ENCODE measurements at places on chromosomes 5 and 9.

DNA sequence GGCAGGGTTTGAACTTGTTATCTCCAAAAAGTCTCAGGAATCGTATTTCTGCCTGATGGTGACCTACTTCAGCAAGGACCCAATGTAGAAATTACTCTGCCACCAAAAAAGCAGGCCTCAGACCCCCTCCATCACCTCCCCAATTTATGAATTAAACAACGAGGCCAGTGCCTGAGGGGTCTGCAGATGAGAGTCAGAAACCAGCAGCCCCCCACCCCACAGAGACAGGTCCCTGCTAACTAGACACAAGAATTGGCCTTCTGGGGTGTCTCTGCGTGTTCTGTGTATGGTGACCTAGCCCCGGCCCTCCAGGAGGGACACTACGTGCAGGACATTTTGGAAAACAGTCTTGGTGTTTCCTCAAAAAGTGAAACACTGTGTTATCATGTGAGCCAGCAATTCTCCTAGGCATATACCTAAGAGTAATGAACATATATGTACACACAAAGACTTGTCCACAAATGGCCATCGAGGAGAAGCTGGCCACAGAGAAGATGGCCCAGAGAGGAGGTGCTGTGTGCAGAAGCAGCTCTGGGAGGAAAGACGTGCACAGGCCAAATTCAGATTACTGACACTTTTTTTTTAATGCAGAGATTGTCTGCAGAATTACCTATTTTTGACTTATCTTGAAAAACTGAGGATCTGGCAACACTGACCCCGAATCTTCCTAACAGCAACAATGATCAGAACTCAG is 93.8 kb downstream of the ADAMTS2 start:
- no peak for DNase-seq

DNA sequence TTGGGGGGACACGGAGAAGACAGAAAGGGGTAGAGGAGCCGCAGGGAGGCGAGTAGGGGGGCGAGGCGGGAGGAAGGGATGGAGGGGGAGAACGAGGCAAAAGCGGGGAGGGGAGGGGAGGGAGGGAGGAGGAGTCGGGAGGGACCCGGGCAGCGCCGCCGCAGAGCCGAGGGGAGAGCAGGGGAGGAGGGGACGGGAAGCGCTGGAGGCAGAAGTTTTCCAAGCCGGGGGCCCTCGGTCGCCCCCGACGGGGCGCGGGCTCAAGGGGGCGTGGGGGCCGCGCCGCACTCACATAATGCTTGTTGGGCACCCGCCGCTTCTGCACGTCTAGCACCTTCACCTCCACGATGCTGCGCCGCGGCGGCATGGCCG is 353 bp downstream of the SH3PXD2B start:
- DNase-seq: peak; percentile 89

DNA sequence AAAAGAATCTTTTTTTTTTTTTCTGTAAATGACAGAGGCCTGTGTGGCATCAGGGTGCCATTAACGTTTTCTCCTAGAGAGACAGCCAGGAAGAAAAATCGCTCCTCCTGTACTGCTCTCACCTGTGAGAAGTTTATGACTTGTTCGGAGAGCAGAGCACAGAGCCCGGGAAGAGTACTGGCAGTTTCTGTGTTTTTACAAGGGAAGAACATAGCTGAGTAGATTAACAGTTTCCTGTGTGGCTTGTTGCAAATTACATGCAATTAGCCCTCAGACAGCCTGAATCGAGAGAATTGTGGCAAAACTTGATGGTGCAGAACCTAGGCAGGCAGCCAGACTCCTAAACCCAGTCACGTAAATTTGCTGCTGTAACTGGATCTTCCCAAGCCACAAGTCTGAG is 32.1 kb downstream of the PRKACG start:
- DNase-seq: no peak

DNA sequence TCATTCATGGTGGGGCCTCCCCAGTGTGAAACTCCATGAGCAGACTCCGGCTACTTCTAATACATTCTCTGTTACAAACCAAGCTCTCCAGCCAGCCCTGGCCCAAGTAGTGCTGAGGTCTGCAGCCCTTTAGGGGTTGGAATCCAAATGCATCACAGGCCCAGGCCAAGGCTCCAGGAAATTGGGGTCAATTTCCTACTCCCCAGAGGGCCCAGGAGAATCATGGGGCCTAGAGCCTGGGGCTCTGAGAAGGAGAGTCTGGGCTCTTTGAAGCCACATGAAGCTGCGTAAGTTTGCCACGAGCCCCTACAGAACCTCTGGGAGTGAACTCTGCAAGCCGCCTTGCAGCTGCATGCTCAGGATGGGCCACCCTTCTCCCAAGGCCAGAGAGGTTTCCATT is 206.4 kb downstream of the PAPPA start:
- DNase-seq: no peak

- DNase-seq: no peak
Measured at GRCh38 chr5:72860499-72860898, 44.0 kb downstream of the TNPO1 start.

DNA sequence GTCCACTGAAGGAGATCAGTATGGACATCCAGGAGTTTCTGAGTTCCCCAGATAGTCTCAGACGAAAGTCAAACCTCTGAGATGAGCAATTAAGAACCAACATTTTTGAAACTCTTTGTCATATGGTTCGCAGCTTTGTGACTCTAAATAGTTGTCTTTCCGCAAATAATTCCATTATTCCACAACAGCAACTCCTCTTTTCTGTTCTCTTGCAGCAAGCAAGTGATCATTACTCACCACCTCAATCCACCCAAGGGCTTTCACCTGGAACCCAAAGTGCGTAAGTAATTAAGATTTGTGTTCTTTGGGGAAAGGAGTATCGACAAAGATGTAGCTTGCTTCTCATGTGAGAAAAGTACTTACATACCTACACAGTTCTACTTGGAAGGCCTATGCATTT is 15.6 kb downstream of the MTX3 start:
- no peak for DNase-seq

DNA sequence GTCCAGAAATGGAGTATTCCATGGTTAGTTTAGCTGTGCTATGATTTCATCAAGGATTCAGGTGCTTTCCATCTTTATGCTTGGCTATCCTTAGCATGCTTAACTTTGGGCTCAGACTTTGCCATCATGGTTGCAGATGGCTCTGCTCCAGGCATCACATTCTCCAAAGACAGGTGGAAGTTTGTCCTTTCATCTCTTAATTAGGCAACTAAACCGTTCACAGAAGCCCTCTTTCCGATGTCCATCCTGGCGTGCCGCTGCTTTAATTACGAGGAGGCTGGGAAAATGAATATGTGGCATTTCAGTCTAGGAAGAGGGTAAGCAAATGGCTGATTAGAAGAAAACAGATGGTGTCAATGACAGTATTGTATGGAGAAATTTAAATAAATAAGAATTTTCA is 24.5 kb upstream of the APC start:
- no peak for DNase-seq

DNA sequence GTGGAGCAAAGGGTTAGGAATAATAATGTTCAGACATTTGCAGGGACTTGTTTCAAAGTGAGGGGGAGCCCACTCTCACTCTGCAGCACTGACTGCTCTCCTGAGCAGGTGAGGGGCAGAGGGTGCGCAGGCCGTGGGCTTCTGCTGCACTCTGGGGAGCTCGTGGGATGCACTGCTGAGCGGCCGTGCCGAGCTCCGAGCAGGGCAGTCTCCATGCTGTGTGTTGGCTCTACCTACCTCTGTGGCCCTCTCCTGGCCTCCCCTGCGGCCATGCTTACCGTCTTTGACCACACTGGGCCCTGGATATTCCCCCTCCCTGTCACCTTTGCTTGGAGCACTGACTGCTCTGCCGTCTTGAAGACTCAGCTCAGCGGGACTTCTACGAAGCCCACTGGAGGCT is 33.7 kb downstream of the CRB2 start:
- DNase-seq: peak; percentile 63

- DNase-seq: no peak
Measured at GRCh38 chr5:147466360-147466980, 43.4 kb downstream of the DPYSL3 start.

DNA sequence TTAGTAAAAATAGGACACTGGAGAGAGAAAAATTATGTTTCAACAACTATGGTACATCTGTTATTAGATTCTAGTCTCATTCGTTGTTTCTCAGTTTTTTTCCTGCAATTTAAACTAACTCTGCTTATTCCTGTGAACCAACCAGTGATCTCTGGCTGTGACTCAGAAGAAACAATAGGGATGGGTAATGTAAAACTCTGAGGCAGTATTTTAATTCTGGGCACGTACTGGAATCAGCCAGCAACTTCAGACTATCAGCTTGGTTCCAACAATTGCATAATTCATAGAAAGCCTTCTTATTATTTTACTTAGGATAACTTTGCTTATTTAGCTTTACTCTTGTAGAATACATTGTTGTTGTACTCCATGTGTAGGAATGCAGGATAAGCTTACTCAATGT is 28.8 kb downstream of the MLLT3 start:
- no peak for DNase-seq

DNA sequence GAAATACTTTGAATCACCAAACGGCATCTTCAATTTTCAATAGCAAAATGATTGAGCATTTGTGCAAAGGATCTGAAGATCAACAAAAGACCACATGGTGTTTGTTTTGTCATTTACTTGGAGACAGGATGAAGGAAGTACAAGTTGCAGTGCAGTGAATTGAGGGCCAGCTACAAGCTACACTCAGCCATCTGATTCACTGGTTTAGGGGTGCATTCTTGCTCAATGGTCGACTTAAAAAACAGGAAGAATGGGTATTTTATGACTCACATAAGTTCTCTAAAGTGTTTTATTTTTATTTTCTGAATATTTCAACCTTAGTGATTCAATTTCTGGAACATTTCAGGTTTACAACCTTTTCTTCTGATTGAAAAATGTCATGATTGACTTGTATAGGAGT is 412.1 kb upstream of the ADAMTSL1 start:
- no peak for DNase-seq

DNA sequence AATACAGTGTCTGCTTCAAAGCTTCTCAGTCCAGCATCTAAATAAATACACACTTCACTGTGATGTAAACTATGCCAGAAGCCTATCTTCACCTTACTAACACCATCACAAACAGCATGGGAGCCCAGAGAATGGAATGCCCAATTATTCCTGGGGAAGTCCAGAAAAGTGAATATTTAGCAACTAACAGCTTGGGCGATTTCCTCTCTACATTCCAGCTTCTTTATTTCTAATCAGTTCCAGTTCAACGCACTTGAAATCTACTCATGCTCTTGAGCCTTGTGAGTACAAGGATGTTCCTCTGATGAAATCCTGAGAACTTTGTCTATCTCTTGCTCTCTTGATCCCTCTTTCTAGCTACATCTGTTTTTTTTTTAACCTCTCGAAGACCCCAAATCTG is 100.4 kb upstream of the C9orf72 start:
- no peak for DNase-seq

GRCh38 chr5:5826911-5827310 is 404.4 kb downstream of the ICE1 start:
- DNase-seq: no peak

DNA sequence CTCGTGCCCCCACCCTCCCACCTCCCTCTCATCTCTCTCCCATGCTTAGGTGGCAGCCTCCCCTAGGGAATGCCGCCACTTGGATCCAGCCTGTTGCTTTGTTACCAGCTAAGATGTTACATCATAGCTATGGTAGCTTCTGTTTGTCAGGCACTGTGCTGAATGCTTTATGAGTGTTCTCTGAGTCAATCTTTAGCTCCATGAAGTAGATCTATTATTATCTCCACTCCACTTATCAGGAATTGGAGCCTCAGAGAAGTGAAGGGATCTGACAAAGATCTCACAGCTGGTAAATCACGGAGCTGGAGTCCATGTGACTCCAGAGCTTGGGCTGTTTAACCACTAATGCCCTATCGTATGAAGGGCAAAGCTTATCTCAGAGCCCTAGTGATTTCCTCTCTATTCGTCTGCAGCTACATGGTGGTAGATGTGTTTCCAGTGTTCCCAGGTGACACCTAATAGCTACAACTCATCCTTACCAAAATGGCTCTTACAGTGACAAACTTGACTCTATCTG is 54.1 kb downstream of the GARNL3 start:
- no peak for DNase-seq

GRCh38 chr9:108586471-108587139 is 269.2 kb downstream of the ACTL7B start:
- DNase-seq: no peak

- no peak for DNase-seq
Measured at GRCh38 chr9:2299156-2299842, 284.2 kb downstream of the SMARCA2 start.

DNA sequence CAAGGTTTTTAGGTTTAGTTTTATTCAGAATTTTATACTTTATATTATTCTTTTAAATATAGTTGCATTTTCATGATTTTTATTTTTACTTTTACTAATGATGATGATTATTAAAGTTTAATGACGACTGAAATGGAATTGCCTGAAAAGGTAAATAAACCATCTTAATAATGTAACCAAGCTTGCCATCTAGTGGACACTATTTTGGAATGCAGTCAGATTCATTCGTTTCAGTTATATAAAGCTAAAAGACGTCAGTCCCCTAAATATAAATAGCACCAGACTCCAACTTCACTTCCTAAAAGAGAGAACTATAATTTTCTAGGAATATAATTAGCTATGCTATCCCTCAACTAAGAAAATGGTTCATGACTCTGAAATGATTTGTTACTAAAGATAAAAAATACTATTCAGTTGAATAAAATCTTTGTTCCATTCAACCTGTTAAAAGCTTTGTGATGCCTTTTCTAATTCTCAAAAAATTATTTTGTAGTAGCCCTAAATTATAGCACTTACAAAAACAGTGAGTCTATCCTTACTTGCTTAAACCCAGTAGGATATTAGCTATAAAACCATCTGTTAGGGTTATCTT is 19.9 kb downstream of the ABITRAM start:
- DNase-seq: peak; percentile 22

DNA sequence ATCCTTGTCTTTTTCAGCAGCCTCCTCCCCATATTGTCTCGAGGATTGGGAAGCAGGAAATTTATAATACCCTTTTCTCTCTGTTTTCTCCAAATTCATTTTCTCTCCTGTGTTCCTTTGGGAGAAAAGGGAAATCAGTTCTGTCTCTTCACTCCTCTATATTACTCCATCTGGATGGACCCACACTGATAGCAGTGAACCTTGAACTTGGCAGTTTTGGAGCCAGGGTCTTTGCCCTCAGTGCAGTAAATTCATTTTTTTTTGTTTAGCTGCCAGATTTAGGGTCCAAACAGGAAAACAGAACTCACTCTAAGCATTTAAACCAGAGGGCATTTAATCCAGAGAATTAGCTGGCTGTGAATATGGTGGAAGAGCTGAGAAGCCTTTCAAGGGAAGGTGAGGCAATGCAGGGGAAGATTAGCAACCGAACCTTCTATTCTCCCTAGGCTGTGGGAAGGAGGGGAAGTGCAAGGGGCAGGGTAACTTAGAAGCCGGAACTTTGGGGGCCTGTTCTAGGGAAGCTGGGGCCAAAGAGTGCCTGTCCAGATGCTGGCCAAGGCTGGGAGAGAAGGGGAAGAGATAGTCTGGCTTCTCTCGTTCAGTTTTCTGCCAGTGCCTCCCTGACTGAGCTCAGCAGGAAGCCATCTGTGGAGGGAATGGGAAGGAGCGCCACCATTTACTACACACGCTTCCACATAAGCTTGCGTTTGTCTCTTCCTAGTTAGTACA is 16.3 kb upstream of the NPR2 start:
- DNase-seq: peak; percentile 59

DNA sequence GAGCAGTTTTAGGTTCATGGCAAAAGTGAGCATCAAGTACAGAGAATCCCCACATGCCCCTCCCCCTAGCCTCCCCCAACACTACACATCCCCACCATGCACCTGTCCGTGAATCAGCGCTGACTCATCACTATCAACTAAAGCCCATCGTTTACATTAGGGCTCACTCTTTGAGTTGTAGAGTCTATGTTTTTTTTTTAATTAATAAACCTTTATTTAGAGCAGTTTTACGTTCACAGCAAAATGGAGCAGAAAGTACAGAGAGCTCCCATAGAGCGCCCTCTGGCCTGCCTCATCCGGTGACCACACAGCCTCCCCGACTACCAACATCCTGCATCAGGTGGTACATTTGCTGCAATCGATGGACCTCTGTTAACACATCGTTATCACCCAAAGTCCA is 47.9 kb upstream of the UNC5A start:
- DNase-seq: peak; percentile 47

Data from H7 (cell line).